ENCODE measurements at places on chromosomes 2 and 18. TPM values are rescaled to one million over a fixed set of nuclear protein-coding genes. Genes with fewer than 3 reads are reported as not detected.
A peak's percentile ranks its signal among the peaks of the same experiment; 100 is the strongest.

DNA sequence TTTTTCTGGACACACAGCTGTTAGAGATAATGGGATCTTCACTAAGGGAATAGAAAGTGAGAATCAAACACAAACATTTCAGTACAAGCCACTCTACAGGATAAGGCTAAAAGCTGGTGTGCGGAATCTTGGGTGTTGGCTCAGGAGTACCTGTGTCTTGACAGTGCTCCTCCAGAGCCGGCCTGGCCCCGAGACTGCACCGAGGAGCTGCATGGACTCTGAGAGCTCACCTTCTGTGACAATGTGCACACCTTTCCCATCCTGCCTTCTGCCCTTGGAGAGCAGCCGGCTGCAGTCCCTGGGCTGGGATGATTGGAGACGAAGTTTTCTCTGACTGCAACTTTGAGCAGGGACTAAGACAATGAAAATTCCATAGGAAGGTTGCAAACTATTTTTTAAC, 89.1 kb downstream of the TMEM182 start:
- no peak for DNase-seq

The SERPINB10 gene
- total RNA-seq = not detected

- DNase-seq = no peak
Observed at GRCh38 chr2:105432749-105433148, 33.9 kb upstream of the FHL2 start.

The MOGAT1 gene
- 0.24 TPM for total RNA-seq

DNA sequence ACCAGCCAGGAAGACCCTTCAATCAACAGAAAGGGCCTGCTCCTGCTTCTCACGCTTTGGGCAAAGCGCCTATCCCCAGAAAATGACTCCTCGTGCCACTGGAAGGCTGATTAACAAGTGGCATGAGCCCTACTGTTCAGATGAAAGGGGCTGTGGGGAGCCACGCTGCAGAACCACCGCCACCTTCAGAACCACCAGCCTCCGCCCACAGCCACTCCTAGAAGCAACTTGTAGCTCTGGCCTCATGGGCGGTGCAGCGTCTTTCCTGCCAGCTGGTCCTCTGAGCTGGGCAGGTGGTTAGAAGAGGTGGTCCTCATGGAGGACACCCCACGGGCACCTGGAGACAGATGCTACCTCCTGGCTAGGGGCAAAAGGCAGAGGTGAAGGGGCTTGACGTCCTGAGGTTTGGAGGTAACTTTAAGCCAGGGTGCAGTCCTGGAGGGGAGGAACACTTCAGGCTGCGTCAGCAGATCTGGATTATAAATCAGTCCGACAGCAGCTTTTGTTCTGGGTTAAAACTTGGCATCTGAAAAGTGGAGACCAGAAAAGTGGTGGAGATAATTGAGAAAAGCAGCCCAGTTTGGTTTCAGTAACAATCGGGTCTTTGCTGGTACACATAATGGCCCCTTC, 861 bp upstream of the SEMA4C start:
- no peak for DNase-seq

- DNase-seq = no peak
Observed at GRCh38 chr18:31233621-31234275, 71.1 kb upstream of the DSC1 start.

- no peak for DNase-seq
Observed at GRCh38 chr2:74418312-74418711, 3.1 kb downstream of the C2orf81 start.

GRCh38 chr2:43130548-43130875, 95.9 kb downstream of the ZFP36L2 start:
- DNase-seq = no peak

GRCh38 chr2:219707496-219708285, 80.3 kb downstream of the SLC4A3 start:
- DNase-seq = no peak

DNA sequence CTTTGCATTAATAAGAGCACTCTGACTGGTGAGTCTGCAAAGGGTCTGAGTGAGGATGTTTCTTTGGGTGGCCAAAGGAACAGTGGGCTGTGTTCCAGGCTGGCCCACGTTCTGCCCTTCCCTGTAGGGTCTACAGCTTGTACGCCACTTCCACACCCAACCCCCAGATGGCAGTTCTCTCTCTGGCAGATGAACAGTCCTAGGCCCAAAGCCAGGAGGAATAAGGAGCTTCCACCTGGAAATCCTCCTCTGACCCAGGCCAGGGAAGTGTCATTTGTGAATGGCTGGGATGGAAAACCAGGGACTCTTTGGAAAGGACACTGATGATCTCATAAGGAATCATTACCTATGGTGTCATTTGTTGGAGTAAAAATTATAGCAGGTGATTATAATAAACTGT, 6.6 kb downstream of the OTOF start:
- no peak for DNase-seq

The ENOSF1 gene
- 26.8 TPM for total RNA-seq

DNA sequence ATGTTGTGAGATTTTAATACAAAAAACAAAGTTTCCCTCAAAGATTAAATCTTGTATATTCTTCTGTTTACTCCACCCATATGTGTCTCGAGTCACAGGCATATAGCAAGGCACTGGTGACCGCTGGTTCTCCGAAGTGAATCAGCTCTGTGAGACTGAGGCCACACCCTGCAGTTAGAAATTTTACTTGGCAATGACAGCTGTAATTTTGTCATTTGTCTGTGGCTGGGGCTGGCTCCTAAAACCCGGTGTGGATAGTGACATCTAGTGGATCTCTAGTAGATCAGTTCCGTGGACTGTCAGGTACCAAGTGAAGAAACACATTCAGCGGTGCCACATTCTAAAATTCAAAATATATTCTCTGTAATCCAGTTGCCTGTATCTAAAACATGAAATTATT, 278.0 kb downstream of the NEDD4L start:
- no peak for DNase-seq

DNA sequence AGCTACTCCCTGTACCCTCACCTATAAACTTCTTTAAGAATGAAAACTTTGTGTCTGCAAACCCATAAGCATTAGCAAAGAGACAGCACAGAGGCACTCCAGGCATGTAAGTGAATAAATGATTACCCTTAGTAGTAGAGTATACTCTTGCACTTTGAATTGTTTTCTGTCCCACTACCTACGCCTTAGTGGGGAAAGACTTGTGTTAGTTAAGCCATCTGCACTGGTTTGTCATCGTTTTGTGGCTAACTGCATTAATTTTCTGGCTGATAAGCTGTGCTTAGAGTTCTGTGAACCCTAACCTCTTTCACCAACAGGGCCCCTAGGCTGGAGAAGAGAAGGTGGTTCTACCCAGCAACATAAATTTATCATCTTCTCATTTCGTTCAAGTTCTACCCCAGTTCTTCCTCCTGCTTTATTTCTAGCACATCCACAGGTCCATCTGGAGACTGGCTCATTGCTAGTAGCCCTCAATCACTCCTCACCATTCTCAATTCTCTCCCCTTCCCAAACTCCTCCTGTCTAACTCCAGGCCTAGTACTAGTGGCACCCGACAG, 710 bp downstream of the LMAN2L start:
- no peak for DNase-seq

DNA sequence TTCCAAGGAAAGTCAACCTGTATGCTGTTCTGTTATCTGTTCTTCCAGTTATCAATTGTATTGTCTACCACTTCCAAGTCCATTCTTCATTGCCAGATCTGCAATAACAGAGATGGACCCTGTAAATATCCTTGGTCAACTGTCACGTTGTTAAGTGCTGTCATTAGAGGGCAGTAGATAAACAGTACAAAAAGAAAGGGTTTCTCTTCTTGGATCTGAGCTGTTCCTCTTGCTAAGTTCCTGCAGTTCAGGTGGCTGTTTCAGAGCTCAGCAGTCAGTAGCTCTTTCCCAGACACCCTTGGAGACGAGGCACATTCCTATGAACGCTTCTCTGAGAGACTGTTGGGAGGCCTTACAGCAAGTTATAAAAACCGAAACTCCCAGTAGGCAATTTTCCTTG, 957.1 kb upstream of the CHAC2 start:
- DNase-seq = no peak

The RAPGEF4 gene
- total RNA-seq = 12.6 TPM

DNA sequence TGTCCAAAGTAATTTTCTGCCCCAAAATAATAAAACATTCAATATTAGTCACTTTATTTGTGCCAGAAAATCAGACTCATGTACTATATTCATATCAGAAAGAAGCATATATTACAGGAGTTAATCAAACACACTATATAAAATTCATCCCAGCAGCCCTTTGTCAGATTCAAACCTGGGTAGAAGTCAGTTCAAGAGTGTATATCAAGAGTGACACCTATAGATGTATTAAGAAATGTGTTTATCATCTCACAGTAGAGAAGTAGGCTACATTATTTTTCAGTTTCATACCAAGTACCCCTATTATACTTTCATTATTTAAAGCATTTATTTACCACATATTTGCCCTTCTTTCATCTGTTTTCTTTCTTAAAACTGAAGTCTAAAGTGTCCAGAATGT, 193.2 kb upstream of the DDX18 start:
- no peak for DNase-seq

DNA sequence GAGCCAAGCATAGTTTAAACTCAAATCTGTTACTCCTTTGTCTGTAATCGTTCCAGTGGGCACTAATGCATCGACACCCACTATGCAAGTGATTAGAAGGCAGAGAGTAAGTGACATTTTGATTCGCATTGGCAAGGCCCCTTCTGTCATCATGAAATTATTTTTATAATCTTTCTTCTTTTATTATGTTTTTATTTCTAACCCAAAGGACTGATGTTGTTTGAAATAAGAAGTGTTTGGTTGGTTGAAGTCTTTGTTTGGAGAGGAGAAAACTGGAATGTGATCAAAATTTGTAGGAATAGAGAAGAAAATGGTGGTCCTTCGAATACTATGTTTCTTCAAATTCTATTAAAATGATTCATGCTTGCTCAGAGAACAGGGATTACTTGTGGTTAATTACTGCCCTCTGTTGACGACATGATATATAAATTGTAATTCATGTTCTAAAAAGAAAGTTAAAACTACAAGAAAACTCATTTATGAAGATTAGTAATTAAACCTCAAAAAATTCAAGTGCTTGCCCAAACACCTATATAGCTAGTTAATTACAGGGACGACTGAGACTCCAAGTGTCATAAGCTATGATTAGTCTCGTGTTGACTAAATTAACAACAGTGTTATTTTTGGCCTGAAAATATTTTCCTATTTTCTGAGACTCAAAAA, 26.4 kb upstream of the TFPI start:
- no peak for DNase-seq

DNA sequence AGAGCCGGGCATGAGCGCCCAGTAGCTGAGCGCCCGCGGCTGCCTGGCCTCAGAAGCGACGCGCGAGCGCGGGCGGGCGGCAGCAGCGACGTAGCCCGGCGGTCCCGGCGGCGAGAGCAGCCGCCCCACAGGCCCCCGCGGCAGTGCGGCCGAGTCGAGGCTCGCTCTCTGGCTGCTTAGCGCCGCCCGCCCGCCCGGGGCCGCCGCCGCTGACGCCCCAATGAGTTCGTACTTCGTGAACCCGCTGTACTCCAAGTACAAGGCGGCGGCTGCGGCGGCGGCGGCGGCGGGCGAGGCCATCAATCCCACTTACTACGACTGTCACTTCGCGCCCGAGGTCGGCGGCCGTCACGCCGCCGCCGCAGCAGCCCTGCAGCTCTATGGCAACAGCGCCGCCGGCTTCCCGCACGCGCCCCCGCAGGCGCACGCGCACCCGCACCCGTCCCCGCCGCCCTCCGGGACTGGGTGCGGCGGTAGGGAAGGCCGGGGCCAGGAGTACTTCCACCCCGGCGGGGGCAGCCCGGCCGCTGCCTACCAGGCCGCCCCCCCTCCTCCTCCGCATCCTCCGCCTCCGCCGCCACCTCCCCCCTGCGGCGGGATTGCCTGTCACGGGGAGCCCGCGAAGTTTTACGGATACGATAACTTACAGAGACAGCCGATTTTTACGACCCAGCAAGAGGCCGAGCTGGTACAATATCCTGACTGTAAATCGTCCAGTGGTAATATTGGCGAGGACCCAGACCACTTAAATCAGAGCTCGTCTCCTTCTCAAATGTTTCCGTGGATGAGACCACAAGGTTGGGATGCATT, 847 bp downstream of the HOXD8 start:
- no peak for DNase-seq

DNA sequence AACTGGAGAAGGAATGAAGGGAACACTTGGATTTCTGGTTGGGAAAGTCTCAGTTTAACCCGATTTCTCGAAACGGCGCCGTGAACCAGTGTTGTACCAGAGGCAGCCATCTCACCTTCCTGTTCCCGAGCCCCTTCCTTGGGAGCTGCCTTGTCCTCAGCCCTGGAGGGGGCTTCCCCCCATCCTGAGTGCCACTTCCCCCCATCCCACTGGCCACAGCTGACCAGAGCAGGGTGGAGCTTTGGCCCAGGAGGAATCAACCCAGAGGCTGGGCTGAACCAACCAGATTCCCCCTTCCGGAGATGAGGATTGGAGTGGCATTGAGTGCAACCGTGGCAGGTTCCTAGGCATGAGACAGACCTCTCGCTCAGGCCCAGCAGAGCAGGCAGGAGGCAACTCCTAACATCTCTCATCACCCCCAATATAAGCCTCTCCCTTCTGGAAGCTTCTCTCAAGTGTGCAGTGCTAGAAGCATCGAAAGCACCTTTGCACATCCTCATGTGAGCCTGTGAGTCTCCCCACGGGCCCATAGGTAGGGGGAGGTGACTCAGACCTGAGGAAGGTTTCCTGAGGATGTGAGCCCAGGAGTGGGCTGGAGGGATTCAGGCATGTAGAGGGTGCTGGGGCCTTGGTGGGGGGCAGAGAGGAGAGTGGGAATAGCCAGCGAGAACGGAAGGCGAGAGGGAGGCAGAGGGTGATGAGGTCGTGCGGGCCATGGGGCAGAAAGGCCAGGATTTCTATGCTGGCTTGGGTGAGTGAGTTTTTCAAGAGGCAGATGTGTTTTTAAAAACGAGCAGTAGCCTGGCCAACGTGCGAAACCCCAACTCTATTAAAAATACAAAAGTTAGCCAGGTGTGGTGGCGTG, 11.9 kb downstream of the NGEF start:
- peak; percentile 26 for DNase-seq

- DNase-seq = no peak
Observed at GRCh38 chr2:176817061-176817565, 395.5 kb upstream of the HNRNPA3 start.

DNA sequence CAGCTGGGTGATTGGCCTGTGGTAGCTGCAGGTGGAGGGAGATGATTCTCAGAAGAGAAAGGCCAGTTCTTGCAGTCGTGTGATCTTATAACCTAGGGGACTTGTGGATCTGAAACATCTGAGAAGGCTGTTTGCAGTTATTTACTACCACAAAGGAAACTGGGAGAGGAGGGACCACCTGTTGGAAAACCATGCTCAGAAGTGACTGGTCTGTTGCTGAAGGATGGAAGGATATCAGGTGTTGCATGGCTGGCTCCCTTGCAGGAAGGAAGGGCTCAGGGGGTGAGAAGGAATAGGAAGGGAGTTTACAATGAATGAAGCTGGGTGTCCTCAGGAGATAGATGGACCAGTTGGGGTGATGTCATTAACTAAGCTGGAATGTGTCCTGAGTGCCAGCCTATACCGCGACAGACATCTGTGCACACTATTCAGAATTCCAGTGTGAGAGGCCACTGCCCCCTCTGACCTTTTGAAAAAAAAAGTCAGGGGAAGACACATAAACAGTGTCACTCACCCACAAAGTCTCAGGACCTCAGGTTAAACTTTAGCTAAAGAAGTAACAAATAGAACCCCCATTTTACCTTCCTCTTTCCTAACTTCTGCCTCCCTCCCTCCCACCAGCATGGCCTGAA, 17.5 kb downstream of the IGFBP2 start:
- DNase-seq = no peak

The PSMG2 gene
- 43.8 TPM for total RNA-seq

The ABCB6 gene
- 17.4 TPM for total RNA-seq

Measured in cardiac septum (tissue), 1 donor.